ENCODE measurements at places on chromosomes 4 and X.

GRCh38 chr4:92381616-92382015 is 77.8 kb downstream of the GRID2 start:
- DNase-seq = no peak

- DNase-seq = peak; percentile 60
Observed at GRCh38 chr4:42642101-42642797, 14.7 kb downstream of the ATP8A1 start.

DNA sequence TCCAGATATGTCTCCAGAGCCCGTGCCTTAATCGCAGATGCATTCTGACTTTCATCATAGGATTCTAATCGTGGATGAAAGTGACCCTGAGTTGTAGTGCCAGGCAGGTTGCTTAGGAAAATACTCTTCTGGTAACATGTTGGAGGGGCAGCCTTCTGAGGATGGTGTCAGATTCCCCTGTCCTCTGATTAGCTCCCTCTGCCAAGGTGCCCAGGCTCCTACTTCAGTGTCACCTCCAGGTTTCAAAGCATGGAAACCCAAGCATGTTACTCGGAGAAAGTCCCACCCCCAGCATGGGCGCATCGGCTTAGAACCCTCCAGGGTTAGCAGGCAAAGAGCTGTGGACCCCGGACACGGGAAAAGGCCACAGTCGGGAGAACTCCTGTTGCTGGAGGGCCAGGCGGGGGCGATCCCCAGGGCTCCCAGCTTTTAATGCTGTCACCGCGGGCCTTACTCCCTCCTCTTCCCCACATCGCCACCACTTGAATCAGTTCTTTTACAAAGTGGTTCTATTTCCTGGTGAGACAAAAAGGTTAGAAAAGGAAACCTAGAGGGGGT is 44.5 kb downstream of the TRIM2 start:
- no peak for DNase-seq

- no peak for DNase-seq
Observed at GRCh38 chr4:141851246-141851891, 215.0 kb downstream of the IL15 start.

DNA sequence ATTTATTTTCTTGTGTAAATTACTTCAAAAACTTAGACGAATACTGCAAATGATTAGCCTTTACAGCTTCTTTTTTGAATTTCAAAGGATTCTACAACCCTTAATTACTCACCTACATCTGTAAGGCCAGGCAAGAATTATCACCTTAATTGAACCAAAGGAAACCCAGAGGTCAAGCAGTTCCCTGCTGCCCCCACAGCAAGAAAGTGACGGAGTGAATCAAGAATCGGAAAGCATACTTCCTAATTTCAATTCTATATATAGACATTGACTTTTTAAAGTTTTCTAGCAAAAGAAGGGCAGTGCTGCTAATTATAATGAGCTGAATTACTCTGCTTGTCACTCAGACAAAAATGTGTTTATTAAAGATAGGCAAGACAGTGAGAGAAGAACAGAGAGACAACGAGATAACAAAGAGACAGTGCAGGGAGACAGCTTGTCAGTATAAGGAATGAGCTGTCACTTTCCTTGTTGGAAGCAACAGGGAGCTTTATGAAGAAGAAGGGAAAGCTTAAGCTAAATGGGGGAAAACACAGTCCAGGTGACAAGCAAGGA is 47.5 kb upstream of the SPANXN4 start:
- DNase-seq = peak; percentile 70

- DNase-seq = no peak
Observed at GRCh38 chrX:71245159-71245558, 8.8 kb downstream of the ZMYM3 start.
